NCI-H2107 (cell line): ENCODE measurements at places on chromosomes 7 and 10.

GRCh38 chr10:52011118-52011517, 303.0 kb upstream of the DKK1 start:
- DNase-seq: no peak

GRCh38 chr10:7955446-7955845, 99.0 kb upstream of the GATA3 start:
- DNase-seq: no peak

GRCh38 chr10:13104697-13105096, 4.7 kb downstream of the OPTN start:
- no peak for DNase-seq

GRCh38 chr10:22029445-22030236, 26.1 kb upstream of the DNAJC1 start:
- DNase-seq: no peak

DNA sequence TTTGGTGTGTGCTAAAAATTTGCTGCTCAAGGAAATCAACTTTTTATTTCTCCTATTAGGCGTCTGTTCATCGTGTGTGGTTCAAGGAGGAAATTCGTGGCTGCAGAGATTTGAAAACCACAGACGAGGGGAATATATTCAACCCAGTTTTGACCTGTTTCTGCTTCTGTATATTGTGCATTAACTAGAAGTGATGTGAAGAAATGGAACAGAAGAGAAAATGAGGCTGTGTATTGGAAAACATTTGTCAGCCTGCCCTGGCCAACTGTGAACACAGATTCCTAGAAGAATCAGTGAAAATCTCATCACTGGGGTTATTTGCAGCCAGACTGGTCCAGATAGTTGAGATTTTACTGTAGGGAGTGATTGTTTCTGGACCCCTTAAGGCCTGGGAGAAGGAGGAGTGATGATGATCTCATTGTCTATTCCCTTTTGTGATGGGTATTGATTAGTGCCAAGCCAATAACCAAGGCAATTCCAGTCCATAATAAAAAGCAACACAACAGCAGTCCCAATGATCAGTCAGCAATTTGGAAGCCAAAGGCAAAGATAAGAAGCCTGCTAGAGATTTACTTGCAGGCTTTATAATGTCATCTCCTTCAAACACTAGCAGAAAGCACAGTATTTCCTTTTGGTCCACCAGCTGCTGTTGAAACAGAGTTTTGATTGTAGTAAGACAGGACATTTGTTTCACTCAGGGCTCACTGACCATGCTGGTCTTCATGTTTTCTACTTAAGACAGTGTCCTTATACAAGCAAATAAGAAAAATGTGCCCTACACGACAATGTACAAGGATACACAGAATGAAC, 339.4 kb downstream of the PRPF18 start:
- DNase-seq: no peak
